ENCODE measurements at places on chromosomes 13 and 19.

GRCh38 chr13:46278474-46278873, 66.7 kb downstream of the LRRC63 start:
- no peak for DNase-seq

DNA sequence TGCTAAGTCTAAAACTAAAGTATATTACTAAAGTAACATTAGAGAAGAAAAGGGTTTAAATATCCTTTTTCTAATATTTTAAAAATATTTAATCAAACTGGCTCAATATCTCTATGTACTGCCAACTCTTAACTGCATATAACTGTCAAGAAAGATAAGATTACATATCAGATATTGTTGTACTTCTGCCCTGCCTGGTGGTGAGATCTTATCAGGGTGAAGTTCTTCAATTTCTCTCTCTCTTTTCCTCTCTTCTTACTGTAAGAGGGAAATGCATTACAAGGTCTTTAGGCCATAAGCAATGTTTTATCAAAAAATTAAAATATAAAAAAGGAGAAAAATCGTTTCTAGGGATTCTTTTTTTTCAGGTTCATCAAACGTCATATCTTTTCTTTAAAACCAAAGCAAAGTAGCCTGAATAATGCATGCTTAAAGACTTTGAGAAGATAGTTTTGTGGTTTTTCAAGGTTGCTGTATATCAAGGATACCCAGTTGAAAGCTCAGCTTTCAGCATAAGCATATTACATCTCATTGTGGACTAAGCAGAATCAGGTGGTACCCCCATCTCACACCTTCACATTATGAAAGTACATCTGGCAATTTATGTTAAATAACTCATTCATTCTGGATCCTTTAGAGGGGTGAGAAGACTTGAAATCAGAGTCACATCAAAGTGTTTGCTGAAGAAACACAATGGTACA, 1625.7 kb upstream of the SLC10A2 start:
- no peak for DNase-seq

GRCh38 chr13:113669755-113670341, 2.8 kb downstream of the GRK1 start:
- no peak for DNase-seq

DNA sequence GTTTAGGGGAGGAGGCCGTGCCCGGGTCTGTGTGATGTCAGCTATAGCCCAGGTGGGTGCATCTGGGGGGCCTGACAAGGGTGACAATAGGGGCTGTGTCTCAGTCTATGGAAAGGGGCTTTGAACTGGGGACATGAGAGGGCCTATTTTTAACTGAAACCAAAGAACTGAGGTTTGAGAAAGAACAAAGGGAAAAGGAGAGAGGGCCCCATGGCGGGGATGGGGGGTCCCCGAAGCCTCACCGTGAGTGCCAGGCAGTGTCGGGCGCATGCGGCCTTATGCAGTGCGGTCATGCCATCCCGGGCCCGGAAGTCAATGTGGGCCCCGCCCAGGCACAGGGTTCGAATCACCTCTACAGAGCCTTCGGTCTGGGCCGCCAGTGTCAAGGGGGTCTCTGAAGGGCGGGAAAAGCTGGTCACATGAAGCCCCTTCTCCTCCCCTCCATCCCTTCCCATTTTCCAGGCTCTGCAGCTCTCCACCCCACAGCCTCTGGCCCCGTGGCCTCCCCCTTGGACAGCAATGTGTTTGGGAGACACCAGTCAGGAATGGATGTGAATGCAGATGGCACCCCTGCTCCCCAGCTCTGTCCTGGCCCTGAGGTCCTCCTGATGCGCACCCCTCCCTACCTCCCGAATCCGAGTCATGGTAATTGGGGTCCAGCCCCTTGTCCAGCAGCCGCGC, 5.9 kb downstream of the SHANK1 start:
- no peak for DNase-seq

GRCh38 chr19:8352134-8352827, 9.2 kb upstream of the KANK3 start:
- no peak for DNase-seq

DNA sequence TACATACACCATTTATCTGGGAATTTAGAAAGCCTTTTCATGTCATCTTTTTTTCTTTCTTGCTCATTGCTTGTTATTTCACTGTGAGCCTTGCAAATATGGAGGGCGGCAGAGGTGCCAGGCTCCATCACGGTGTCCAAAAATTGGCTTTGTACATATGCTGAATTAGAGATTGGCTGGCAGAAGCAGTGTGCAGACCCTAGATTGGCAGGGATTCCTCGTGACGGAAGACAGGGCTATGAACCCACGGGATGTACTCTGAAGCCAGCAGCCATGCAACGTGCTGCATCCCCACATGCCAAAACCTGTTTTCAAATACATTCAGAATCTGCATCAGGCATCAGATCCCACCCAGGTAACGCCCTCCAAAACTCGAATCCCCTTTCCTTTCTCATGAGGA, 142.8 kb downstream of the ZIC5 start:
- no peak for DNase-seq

DNA sequence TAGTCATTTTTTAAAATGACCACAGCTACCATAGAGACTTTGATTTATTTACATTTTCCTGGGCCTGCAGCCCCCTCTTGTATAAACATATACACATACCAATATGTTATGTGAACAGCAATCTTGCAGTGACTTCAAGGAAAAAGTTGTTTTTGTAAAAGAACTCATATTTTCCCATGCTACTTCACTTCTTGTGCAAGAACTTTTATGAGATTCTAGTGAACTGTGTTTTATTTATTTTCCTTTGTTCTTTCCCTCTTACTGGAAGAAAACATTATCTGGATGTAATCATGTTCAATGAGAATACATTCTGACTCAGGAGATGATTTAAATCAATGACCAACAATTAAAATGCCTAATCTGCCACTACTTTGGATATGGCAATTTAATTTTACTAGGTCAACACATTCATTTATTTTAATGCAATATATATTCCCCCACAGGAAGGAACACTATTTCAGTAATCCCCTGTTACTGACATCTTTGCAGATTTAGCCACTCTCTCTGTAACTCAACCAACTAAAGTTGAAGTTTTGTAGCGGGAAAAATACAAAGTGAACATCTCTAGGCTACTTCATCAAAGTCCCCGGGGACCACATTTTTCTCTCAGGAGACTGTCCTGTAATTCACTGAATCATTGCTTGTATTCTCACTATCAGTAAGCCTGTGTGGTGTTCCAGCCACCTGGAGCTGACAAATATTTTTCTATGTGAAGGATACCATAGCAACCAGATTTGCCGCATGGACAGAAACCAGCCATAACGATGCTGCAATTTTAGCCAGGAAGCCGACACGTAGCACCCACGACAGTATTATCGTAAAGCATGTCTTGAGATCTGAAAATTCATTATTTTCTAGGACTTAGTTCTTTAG, 90.5 kb downstream of the STARD13 start:
- peak; percentile 63 for DNase-seq

- DNase-seq, result peak; percentile 4
Measured at GRCh38 chr19:30207357-30207756, 164.8 kb upstream of the ZNF536 start.

DNA sequence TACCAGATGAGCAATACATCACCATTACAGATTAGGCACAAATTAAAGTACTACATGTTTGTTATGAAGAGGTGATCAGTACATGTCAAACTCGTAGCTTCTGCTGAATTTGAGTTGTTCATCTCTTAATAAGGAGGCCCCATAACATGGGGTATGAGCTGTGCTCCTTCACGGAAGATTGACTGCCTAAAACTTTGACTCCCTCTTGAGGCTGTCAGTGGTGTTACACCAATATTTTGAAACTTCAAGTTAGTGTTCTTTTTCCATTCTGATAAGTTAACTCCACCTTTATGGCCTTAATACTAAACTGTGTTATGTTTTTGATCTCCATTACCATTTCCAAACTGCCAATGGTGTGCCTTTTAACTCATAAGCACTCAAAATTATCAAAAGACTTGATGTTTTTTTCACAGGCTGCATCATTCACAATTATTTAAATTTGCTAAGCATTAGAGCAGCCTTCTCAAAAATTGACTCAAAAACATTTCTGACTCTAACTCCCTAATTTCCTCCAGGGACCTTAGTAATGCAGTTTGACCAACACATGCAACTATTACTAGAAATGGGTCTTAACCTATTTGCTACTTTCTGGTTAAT, 1591.5 kb downstream of the PCDH9 start:
- DNase-seq, result peak; percentile 8

GRCh38 chr13:45055902-45056648, 64.2 kb upstream of the GTF2F2 start:
- no peak for DNase-seq

DNA sequence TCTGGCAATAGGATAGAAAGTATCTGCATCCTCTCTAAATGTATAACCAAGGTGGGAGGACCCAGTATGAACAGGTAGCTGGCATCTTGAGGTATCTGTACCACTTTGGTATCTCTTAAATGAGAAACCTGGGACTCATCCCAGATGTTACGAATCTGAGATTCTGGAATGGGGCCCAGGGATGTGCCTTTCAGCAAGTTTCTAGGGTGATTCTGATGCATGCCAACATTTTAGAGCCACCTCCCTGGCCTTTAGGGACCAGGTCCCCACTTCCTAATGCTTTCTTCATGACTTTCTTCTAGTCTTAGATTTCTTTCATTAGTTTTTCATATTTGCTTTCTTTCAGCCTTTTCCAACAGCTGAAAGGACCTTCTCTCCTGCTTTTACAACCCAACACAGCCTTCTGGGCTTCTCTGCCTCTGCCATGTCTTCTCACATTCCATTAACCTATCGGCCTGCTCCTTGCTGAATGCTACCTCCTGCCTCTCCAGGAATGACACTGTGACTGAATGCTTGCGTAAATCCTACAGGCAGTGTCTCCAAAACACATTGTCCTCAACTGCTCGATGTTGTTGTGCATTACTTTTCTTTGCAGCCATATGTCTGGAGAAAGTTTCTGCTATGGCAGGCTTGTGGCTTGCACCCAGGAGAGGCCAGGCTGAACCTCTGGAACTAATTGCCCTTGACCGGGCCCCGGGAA, 284.0 kb downstream of the DNAJC15 start:
- no peak for DNase-seq

GRCh38 chr19:41928221-41928683, at the start of gene ERFL:
Gene ERFL, minus strand, starts transcription at chr19:41928449. Its CDS starts 15,530 bp downstream, at chr19:41912919.
- no peak for DNase-seq

GRCh38 chr13:47959468-47960247, 41.4 kb downstream of the SUCLA2 start:
- DNase-seq, result no peak

DNA sequence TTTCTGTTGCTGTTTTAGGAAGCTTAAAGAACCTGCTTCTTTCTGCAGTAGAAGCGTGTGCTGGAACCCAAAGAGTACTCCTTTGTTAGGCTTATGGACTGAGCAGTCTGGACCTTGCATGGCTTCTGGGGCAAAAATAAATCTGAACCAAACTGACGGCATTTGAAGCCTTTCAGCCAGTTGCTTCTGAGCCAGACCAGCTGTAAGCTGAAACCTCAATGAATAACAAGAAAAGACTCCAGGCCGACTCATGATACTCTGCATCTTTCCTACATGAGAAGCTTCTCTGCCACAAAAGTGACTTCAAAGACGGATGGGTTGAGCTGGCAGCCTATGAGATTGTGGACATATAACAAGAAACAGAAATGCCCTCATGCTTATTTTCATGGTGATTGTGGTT, 103.1 kb downstream of the TNFRSF19 start:
- no peak for DNase-seq

GRCh38 chr19:407511-408440, 1.2 kb downstream of the C2CD4C start:
- no peak for DNase-seq

GRCh38 chr19:43470288-43470687, 4.9 kb upstream of the LYPD3 start:
- DNase-seq, result no peak

GRCh38 chr13:113151745-113152690, 6.4 kb upstream of the PROZ start:
- no peak for DNase-seq

- DNase-seq, result peak; percentile 89
Measured at GRCh38 chr19:17289489-17289888, 7.8 kb downstream of the ANKLE1 start.

GRCh38 chr19:37990362-37990761, 83.4 kb downstream of the SIPA1L3 start:
- no peak for DNase-seq

- DNase-seq, result peak; percentile 91
Measured at GRCh38 chr19:34254046-34254697, at the start of gene GARRE1. Gene GARRE1, plus strand, starts transcription at chr19:34254554. Its CDS starts 45,920 bp downstream, at chr19:34300474.

GRCh38 chr13:50158385-50159165, 143.3 kb downstream of the KCNRG start:
- no peak for DNase-seq

- DNase-seq, result no peak
Measured at GRCh38 chr13:113977976-113978375, 4.1 kb upstream of the C13orf46 start.

GRCh38 chr19:40974633-40975037, 16.4 kb upstream of the CYP2B6 start:
- peak; percentile 74 for DNase-seq

GRCh38 chr13:37899753-37900152, 30.2 kb upstream of the TRPC4 start:
- DNase-seq, result no peak

GRCh38 chr19:17234911-17235299, 8.9 kb downstream of the OCEL1 start:
- peak; percentile 81 for DNase-seq

GRCh38 chr13:104296286-104296685, 1230.1 kb upstream of the SLC10A2 start:
- no peak for DNase-seq

- no peak for DNase-seq
Measured at GRCh38 chr19:41372501-41372900, 3.8 kb upstream of the TMEM91 start.

DNA sequence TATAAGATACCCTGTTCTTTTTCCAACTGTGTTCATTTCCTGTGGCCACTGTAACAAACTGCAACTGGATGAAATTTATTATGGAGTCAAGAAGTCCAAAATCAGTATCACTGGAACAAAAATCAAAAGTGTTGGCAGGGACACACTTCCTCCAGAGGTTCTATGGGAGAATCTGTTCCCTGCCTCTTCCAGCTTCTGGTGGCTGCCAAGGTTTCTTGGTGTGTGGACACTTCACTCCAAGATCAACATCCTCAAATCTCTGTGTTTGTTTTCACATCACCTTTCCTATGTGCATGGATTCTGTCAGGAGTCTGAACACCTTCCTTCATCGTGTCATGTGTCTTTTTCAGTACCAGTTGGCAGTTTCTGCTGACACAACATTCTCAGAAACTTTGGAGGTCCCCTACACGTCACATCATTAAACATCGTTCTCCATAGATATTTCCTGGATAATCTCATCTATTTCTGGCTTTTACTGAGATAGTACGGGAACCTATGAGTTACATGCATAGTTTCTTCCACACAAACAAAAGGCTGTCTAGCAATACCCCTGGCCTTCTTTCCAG, 15.2 kb upstream of the EFNB2 start:
- DNase-seq, result no peak

GRCh38 chr19:38290631-38291147, 13.4 kb upstream of the C19orf33 start:
- DNase-seq, result no peak
